Stimulated activated CD4-positive, alpha-beta T cell treated with anti-CD3 and anti-CD28 coated beads, Interleukin-12 subunit alpha, Interleukin-12 subunit beta, amount 100 ng/mL, for 48 hours (primary cell): ENCODE measurements at places on chromosomes 4 and X.

DNA sequence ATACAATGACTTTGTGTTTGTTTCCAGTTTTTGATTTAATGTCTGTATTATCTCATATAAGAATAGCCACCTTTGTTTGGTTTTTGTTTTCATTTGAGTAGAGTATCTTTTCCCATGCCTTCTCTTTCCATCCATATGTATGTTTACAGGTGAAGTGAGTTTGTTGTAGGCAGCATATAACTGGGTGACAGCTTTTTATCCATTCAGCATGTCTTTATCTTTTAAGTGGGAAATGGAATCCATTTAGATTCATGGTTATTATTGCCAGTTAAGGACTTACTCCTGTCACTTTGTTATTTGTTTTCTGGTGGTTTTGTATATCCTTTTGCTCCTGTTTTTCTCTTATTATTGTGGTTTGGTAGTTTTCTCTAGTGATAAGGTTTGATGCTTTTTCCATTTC is 34.3 kb downstream of the SCLT1 start:
- no peak for DNase-seq

GRCh38 chrX:10015723-10016518 is 48.8 kb downstream of the CLDN34 start:
- no peak for DNase-seq

GRCh38 chr4:34105311-34105710 is 2139.0 kb downstream of the ARAP2 start:
- DNase-seq = no peak

DNA sequence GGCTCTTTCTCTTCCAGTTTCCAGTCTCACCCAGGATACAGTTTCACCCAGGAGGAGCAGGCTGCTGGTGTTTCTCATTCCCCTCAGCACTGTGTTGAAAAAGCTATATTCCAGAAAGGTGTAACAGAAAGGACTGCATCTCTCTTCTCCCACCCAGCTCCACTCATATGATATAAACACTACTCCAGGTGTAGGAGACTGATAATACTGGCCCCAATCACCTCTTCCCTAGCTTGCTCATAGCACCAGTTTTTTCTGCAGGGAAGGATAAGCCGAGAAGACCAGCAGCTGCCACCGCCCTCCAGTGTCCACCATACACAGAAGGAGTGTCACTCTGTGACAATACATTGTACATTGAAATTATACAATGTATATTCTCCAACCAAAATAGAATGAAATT is 105.5 kb upstream of the STK26 start:
- DNase-seq = no peak

GRCh38 chr4:125663896-125664767 is 349.4 kb downstream of the FAT4 start:
- no peak for DNase-seq

- peak; percentile 32 for DNase-seq
Measured at GRCh38 chrX:114611018-114611619, 27.2 kb downstream of the HTR2C start.

DNA sequence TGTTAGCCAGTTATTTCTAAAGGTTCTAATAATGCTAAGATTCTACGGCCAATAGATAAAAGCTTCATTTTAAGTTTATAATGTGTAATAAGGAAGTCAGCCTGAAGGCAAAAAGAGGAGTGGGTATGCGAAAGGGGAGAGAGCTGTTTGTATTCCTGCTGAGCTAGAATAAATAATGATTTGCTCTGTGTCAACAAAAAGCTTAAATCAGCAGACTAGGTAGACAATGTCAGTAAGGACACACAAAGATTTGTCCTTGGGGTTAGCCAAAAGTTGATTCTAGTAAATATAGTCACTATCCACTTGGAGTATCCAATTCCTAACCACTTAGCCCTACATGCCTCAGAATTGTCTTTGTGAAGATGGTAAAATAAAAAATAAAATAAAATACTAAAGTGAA is 90.3 kb upstream of the GRIA3 start:
- DNase-seq = no peak

DNA sequence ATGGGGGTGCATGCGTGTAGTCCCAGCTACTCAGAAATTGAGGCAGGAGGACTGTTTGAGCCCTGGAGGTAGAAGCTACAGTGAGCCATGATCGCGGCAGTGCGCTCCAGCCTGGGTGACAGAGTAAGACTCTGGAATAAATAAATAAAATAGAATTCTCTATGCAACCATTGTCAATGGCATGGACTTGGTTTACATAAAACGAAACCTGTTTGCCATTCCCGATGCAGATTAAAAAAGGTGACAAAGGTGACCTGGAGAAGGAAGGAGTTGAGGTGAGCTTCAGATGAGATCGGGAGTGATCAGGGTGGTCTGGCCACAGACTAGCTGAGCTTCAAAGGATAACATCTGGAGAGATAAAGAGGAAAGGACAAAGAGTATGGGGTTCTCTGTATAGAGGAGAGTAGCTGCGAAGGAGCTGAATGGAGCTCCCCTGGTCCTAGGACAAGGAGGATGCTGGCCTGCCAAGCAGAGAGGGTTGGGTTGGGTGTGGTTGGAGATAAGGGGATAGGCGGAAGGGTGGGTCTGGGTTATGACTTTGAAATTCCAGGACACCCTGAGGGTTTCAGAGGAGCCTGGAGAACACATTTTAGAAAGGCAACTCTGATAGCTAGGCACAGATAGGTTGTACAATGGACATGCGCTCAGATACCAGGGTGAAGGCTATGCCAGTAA is 98.6 kb downstream of the RBM47 start:
- DNase-seq = no peak

DNA sequence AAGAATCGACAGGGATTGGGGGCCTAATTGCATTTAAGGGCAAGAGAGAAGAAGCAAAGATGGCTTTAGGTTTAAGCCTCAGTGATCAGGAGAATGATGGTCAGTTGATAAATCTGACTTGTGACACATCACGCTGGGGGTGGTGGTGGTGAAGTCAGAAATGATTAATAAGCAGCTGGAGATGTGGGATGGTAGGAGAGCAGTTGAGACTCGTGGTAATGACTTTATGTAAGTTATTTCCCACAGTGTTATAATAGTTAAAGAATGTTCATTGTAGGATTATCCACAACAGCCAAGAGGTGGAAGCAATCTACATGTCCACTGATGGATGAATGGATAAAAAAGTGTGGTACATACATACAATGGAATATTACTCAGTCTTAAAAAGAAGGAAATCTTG is 178.9 kb upstream of the GPC4 start:
- DNase-seq = no peak

- DNase-seq = no peak
Measured at GRCh38 chr4:76616526-76616925, 181.5 kb downstream of the SHROOM3 start.

GRCh38 chr4:66294638-66295037 is 624.3 kb upstream of the EPHA5 start:
- DNase-seq = no peak

- no peak for DNase-seq
Measured at GRCh38 chr4:89212666-89213381, 94.8 kb downstream of the GPRIN3 start.

- DNase-seq = no peak
Measured at GRCh38 chr4:151652841-151653547, 107.8 kb downstream of the GATB start.

- DNase-seq = no peak
Measured at GRCh38 chr4:159823743-159824142, 720.9 kb downstream of the RAPGEF2 start.

DNA sequence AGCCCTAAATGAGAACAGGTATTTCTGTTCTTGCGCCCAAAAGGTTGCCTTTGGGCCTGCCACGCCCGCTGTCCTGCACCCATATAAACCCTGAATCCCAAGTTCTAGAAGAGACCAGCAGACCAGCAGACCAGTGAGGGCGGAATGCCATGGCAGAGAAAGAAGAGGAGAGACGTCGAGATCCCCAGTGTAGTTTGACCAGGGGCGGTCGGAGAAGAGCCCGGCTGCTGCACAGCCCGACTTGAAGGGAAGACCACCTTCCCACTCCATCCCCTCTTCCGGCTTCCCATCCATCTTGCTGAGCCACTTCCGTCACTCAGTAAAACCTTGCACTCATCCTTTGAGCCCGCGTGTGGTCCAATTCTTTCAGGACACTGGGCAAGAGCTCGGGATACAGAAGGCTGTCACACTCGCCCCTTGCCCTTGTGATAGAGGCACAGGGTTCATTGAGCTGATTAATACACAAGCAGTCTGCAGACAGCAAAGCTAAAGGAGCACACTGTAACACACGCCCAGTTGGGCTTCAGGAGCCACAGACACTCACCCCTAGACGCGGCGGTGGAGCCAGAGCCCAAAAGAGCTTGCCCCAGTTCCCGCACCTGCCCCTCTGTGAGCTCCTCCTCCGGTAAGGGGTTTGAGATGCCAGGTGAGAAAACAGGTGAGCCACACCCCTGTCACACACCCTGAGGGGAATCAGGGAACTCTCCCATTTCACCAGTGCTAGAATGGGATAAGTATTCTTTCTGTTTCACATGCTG is 230.8 kb downstream of the PCDH10 start:
- DNase-seq = no peak

- no peak for DNase-seq
Measured at GRCh38 chr4:182537031-182537795, 294.0 kb downstream of the TENM3 start.

- no peak for DNase-seq
Measured at GRCh38 chr4:83686166-83686565, 150.3 kb downstream of the GPAT3 start.

DNA sequence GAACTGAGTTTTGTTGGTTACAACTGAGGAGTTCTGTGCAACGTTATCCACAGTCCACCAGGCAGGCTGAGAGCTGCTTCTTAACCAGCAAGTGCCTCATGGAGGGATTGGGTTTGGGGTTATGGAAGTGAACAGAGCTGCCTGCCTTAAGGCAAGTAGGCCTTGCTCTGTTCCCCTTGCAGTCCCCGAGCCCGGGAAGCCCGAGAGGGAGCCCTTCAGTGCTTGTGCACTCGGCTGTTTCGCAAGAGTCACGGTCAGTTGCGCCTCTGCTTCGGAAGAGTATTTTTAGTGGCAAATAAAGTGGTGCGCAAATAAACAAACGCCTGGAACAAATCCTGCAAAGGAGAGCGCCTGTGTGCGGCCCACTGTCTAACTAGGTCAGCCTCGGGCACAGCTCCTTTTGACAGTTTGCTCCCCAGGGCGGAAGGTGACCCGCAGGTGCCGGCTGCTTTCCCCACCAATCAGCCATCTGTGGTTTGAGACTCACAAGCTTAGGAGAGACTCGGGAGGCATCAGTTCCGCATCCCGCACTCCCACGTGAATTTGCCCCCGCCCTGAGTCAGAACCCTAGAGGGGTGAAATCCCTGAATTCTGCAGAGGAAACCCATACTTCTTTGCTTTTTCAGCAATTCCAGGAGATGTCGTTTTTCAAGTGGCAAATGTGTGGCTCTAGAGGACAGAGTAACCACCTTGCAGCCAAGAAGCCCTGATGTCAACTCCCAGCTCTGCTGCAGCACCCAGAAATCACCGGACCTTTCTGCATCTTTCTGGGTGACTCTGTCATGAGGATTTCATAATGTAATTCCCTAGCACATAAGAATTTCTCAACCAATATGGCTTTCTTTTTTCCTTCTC is 56.8 kb downstream of the LGI2 start:
- DNase-seq = no peak

- DNase-seq = no peak
Measured at GRCh38 chrX:106957856-106958255, 37.7 kb downstream of the CLDN2 start.

GRCh38 chr4:142085513-142086292 is 449.3 kb downstream of the IL15 start:
- no peak for DNase-seq

GRCh38 chrX:117397844-117398243 is 718.8 kb downstream of the KLHL13 start:
- DNase-seq = no peak

DNA sequence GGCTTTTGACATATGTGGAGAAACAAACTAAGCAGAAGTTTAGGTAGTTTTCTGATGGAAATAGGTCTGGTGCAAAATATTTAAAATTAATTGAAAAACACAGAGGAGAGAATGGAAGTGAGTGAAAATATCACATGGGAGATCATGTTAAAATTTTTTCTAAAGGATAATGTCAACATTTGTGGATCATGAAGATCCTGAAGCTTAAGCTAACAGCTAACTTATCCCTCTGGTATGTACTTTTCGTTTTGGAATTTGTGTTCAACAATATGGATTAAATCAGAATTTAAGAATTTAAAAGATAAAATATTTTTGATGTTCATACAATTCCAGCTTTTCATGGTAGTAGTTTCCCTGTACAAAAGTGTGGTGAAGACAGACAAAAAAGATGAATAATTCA is 572.8 kb upstream of the FAM241A start:
- DNase-seq = no peak

DNA sequence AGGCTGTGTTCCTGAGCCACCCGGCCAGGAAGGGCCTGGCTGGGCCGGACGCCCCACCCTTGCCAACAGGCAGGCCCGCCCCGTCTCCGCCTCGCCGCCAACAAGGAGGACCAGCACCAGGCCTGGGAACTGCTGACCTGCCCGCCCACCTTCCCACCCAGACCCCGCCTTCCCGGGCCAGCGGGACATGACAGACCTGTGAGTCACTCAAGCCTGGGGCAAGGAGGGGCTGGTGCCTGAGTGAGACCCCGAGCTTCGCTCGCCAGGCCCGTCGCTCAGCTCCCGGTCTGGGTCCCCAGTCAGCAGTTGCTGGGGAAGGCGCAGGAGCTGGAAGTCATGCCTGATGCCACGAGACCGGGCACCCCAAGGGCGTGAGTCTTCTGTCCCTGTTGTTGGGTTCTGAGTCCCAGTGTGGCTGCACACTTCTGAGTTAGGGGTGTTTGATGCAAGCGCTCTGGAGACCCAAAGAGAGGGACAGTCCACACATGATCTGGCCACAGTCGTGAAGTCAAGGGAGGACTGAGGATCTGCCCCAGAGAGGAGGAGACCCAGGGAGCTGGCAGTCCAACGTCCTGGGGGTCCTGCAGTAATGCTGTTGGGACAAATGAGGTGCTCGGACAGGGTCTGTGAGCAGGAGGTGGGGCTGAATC is at the start of gene DNASE1L1:
Gene DNASE1L1, minus strand, starts transcription at position 33 of the 650 bp plus-strand sequence. CDS start 3,686 bp downstream, outside the sequence.
- no peak for DNase-seq

DNA sequence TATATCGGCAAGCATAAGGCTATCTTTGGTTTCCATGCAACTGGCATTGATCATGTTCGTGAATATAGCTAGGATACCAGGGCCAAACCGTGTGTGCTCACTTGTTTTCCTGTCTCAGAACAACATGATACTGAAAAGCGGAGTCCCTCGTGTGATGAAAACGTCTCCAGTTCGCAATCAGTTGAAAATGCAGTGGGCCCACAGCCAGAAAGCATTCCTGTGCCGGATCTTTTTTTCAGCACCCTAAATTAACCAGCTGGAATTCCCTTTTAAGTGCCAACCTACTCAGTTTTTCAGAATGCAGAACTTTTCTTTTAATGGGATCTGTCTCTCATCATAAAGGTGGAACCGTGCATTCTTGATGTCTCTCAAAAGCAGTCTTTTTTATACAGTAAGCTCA is 130.8 kb upstream of the FRG1 start:
- DNase-seq = no peak

DNA sequence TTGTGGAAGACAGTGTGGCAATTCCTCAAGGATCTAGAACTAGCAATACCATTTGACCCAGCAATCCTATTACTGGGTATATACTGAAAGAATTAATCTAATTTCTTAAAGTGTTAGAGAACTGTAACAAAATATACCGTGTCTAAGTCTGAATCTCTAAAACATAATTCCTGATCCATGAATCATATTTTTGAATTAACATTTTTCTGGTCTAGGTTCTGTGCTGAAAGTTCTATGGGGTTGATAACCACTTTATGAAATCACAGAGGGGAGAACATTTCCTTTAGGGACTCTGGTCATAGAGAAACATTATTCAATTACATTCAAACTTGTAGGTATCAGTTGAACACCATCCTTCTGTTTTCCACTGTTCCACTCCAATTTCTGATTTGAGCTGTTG is 91.9 kb upstream of the ETNPPL start:
- DNase-seq = no peak

GRCh38 chrX:155435744-155436112 is 22.7 kb downstream of the F8A3 start:
- DNase-seq = no peak
